ENCODE measurements at places on chromosomes 7 and 10.
A peak's percentile ranks its signal among the peaks of the same experiment; 100 is the strongest.

DNA sequence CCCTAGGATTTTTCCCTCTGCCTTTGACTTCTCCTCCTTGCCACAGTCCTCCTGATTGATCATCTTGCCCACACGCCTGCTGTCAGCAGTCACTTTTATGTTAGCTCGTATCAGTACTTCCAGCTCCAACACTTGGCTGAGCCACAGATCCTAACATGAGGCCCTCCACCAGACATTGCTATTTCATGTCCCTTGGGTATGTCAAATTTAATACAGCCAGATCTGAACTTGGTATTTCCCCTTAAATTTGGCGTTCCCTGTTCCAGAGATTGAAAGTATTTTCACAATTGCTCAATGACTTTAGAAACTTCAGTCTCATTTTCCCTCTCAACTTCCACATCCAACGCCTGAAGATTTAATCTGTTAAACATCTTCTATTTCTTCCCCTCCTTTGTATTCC lies 140.4 kb downstream of the RNLS start:
- no peak for DNase-seq

DNA sequence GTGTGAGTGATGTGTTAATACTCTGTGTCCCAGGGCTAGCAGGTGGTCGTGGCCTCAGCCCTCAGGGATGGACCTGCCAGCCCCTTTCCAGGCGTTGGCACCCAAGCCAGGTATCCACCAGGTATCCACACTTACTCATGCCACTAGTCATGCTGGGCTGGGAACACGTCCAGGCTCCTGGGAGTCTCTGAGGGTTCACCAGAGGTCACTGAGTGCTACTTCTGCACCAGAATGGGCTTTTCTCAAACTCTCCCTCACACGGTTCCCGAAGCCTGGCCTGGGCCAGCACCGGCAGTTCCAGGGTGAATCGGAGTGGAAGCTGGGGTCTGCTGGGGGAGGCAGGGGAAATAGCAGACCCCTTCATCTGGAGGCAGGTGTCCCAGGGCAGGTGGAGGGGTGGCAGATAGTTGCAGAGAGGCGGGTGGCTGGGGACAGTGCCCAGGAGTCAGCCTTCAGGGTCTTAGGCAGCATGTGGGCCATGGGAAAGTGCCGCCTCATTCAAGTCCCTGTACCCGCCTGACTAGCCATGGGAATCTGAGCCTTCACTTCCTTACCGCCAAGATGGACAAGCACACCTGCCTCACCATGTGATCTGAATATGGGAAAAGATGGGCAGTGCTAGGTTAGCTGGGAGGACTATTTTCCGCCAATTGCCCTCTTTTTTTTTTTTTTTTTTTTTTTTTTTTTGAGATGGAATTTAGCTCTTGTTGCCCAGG lies 95.5 kb upstream of the GTF2I start:
- DNase-seq: no peak

DNA sequence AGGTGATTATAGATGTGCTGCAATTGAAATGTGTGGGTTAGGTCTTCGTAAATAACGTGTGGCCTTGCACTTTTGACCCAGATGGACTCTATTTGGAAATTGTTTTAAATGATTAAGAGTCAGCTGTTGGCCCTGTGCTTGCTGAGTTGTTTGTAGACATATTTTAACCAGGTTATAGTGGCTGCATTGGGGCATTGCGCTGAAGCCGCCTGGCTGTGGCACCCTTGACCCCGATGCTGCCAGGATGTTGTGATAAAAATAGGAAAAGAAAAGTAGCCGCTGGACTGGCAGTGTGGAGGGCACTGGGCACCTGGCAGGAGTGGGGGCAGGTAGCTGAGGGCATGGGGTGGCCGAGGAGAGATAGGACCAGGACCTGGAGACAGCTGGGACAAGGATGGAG lies 13.4 kb downstream of the LRRC27 start:
- DNase-seq: no peak

- no peak for DNase-seq
These were observed 86.2 kb downstream of the HIBADH start for GRCh38 chr7:27576360-27576944.

- DNase-seq: no peak
These were observed 1.7 kb upstream of the CHST15 start for GRCh38 chr10:124095096-124095495.

- DNase-seq: no peak
These were observed 10.3 kb upstream of the KCNK18 start for GRCh38 chr10:117186832-117187615.

DNA sequence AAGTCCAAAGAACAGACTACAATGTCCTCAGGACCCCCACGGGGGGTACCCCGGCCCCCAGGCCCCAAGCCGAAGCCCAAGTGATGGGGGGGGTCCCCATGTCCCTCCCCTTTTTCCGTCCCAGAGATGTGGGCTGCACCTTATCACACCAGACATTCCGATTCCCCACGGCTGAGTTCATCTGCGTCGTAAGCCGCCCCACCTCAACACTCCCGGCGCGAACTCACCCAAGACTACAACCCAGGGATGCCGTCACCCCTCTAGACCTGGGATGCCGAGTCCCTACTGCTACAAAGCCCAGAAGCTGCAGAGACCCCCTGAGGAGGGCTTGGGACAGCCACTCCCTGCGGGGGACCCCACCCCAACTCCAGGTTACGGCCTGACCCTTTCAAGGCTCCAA lies 14.5 kb downstream of the PDGFA start:
- peak; percentile 26 for DNase-seq
